Epithelial cell of proximal tubule (primary cell): ENCODE measurements at places on chromosomes 13 and 19.

GRCh38 chr19:7196763-7197118 is 97.5 kb downstream of the INSR start:
- no peak for DNase-seq

GRCh38 chr19:926323-926588 is 421 bp downstream of the ARID3A start:
- no peak for DNase-seq

GRCh38 chr19:30587869-30588268 is 215.7 kb downstream of the ZNF536 start:
- no peak for DNase-seq

DNA sequence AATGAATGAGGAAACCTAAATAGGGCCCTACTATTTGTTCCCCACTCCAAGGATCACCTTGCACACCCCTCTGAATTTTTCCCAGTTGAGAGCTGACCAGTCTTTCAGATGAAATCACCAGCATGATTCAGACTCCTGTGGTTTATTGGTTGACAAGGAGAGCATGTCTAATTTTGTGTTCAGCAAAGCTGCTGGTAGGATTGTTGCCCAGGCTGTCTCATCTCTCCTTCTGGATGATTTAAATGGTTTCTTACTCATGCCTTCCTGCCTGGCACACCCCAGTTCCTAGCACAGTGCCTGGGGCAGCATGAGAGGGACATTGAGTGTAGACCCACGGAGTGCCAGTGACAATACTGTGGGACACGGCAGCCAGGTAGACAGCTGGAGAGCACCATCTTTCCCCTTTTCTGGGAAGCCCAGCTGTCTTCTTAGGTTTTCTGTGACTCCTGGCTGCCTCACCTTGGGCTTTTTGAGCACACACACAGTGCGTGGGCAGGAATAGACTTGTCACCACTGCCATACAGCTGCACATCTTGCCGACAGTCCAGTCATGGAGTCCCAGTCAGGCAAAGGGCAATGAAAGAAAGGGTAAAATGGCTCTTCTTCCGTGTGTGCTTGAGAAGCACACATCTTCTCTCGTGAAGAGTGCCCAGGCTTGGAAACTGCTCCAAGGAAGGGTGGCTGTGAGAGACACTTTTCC is 12.3 kb downstream of the FGF9 start:
- DNase-seq: peak; percentile 92

GRCh38 chr13:113598081-113598410 is 13.5 kb downstream of the TFDP1 start:
- no peak for DNase-seq
